ENCODE measurements at places on chromosomes 13 and 19.

DNA sequence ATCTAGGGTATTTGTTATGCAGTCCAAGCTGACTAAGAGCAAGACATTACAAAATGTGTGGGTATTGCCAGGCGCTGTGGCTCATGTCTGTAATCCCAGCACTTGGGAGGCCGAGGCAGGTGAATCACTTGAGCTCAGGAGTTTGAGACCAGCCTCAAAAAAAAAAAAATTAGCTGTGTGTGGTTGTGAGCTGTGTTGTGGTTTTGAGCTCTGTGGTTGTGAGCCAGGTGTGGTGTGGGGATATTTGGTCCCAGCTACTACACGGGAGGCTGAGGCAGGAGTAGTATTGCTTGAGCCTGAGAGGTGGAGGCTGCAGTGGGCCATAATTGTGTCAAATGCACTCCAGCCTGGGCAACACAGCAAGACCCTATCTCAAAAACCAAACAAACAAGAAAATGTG is 5.6 kb upstream of the KEAP1 start:
- DNase-seq, result no peak

DNA sequence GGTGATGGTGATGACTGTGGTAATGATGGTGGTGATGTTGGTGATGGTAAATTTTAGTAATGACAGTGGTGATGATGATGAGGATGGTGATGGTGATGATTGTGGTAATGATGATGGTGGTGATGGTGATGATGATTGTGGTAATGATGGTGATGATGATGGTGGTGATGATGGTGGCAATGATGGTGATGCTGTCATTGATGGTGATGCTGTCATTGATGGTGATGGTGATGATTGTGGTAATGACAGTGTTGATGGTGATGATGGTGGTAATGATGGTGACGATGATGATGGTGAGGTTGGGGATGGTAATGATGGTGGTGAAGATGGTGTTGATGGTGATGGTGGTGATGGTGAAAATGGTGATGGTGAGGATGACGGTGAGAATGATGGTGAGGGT is 11.7 kb upstream of the BCAT2 start:
- no peak for DNase-seq

DNA sequence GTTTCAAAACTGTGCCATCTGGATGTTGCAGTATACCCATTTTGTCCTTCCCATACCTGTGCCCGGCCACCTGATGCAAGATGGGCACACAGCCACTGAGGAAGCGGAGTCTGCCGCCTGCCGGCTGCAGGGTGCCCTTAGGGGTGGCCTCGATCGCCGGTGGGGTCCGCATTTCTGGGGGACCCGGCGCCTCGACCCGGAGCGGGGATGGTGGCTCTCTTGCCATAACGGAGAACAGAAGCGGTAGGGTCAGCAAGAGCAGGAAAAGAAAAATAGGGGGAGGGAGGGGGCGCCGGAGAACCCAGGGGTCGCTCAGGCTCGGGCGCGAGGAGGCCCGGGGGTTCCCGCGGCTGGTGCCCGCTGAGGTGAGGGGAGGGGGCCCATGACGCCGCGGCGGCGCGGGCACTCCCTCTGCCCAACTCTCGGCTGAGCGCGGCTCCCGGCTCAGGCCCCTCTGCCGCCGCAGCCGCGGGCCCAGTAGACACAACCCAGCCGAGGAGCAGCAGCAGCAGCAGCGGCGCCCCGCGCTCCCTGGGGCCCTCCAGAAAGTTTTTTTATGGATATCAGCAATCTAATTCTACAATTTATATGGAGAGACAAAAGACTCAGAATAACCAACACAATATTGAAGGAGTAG is 13.8 kb upstream of the CYP4F2 start:
- DNase-seq, result no peak

- DNase-seq, result no peak
Measured at GRCh38 chr13:65943708-65944107, 1286.4 kb downstream of the PCDH9 start.

DNA sequence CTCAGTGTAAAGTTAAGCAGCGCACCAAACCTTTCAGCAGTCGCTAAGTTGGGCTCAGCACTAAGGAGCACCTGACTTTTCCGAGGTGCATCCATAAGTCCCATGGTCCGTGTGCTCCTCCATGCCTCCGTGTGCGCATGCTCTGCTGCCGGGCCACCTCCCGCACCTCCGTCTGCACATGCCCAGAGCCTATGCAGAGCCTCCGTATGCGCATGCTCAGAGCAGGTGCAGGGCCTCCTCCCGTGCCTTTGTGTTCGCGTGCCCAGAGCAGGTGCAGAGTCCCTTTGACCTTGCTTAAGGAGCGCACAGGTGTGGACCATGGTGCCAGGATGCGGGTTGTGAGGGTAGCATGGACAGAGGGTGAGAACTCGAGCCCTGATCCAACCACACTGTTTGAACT is 46.0 kb downstream of the ATP11A start:
- no peak for DNase-seq

- DNase-seq, result no peak
Measured at GRCh38 chr13:45482571-45483173, 17.9 kb downstream of the COG3 start.

- no peak for DNase-seq
Measured at GRCh38 chr19:4376671-4376990, 23.7 kb downstream of the SH3GL1 start.
